ENCODE measurements at places on chromosomes 3 and 15.

- DNase-seq = no peak
Measured at GRCh38 chr15:98801234-98801561, 152.9 kb downstream of the IGF1R start.

GRCh38 chr3:196202516-196202970 is 8.7 kb downstream of the ZDHHC19 start:
- no peak for DNase-seq

DNA sequence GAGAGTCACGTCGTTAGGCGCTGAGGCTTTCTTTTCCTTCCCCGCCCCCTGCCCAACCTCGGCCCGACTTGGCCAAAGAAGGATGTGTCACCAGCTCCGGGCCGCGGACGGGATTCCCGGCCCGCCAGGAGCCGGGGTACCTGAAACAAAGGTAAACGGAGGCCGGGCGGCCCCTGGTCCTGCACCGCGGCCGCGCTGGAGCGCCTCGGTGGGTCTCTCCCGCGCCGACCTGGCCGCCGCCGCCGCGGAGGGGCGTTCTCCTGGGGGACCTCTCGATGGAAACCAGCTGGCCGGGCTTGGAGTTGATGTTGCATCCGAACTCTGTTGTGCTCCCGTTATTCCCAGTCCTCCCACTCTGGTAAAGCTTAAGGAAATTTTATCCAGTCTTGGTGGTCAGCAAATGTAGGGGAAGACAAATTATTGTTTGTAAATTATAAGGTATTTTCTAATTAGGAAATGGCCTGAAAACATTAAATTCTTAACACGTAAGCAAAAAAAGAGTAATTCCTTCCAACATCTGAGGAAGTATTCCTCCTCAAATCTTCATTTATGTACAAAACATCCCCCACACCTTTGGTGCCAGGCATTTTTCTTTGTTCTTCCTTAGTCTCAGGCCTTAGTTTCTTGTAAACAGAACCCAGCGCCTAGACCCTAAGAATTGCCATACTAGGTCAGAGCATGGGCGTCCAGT is 888 bp downstream of the PPP2R3A start:
- no peak for DNase-seq

DNA sequence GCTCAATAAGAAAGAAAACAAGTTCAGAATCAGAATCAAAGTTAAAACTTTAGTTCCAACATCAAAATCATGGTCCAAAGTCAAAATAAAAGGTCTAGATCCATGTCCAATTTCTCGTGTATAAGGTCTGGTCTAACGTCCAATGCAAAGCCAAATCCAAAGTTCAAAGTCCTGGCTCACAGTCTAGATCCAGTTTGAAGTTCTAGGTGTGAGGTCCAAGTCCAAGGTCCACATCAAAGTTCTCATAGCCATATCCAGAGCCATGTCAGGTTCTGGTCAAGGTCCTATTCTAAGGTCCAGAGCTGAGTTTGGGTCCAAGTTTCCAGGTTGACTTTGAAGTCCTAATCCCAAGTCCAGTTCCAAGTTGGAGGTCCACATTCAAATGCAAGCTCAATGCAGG is 40.7 kb upstream of the VIPR1 start:
- DNase-seq = no peak

- no peak for DNase-seq
Measured at GRCh38 chr3:194830401-194830800, 144.7 kb downstream of the FAM43A start.

DNA sequence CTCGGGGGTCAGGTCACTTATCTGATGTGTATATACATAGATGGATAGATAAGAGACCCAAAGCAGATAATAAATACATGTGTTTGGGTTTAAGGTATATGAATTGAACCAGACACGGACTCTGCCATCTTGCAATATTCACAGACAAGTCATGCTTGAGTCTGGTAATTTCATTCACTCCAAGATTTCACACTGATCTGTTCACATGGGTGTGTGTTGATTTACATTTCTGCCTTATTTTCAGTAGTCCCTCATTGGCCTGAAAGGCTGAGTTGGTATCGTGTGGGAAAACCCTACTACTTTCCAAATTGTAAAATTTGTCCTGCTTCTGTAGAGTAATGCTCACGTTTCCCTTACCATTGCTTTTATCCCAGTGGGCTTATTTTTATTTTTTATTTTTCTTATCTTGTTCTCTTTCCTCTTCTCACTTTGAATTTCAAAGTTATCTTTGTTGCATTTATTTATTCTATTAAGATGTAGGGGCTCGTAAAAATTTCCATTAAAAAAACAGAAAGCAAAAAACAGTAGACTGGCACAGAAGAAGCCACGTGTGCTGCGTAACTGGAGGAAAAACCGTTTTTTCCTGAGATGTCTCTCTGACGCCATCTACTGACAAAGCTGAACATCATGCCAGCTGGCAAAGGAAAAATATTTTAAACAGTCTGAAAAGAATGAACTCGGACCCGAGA is 10.8 kb upstream of the MFSD1 start:
- DNase-seq = peak; percentile 55

DNA sequence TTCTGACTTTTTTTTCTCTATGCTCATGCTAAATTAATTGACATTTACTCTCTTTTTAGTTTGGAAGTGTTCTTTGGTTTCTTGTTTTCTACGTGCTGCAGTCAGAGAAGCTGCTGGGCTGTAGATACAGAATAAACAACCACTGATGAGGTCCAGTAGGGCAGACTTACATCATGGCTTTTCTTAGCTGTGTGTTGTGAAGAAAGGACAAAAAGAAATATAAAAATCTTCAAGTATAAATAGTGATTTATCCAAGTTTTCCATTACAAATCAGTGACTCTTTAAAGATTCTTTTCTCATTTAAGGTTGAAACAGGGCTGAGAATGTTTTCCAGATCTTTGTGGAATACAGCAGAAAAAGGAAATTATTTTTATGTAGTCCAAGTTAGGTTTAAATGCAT is 122.2 kb downstream of the CMSS1 start:
- DNase-seq = no peak

GRCh38 chr3:56005196-56005805 is 463.0 kb downstream of the ERC2 start:
- no peak for DNase-seq

DNA sequence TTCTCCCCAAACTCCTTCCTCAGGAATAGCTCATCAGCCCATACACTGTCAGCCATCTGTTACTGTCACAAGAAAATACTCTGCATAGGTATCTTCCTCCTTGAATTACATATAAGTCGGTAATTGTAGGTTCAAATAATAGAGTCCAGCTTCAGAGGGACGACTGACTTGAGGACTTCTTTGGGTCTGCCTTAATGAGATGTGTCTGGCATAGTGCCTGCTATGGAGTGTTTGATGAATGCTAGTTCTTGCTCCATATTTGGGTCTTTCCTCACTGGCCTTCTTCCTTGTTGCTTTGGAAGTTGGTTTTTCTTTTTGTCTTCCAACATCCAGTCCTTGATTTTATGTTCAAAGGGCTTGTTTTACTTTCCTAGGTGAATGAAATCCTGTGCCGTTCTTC is 66.4 kb upstream of the ACKR4 start:
- no peak for DNase-seq

DNA sequence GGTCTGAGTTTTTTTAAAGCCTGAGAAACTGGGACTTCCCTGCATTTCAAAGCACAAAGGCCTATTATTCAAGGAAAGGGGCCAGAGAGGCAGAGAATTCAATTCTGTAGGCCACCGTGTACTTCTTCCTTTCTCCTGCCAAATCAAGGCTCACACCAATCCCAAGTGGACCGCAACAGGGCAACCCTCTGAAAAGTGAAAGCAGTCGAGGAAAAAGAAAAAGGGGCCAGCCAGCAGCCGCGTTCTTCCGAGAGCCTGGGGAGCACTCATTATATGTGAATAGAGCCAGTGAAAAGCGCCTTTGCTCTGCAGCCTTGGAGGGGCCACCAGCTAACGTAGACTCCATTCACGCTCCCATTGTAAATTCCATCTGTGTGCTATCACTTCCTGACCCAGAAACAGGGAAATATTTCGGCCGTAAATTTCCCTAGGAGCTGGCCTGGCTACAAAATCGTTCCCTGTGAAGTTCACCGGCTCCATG is 45.9 kb upstream of the THUMPD3 start:
- DNase-seq = no peak

DNA sequence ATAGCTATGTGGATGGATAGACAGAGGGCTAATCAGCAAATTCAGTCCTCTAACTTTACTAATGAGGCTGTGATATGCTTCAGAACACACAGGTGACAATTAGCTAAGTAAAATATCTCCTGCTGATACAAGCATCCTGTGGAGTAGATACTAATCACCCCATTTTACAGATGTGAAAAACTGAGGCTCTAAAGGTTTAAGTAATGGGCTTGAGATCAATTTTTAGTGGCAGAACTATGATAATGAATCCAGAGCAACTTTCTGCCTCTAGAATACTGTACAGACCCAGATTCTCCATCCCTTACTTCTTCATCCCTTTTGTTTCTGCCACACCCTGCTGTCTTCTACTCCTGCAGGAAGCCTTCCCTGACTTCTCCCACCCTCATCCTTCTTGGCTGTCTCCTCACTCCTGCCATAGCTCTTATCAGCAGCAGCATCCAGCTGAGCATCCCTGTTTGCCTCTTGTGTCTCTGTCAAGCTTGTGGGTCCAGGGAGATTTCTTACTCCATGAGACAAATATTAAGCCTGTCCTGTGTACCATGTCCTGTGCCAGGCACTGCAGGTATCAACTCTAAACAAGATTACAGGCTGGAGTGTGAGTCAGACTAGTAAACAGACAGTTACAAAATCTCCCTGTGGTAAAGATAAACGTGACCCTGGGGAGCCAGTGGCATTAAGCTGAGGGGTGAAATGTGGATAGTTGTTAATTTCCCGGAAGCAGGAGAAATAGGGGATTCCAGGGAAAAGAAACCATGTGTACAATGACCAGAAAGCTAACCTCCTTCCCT is 39.2 kb downstream of the SLC6A11 start:
- no peak for DNase-seq

GRCh38 chr3:167813169-167814123 is 77.9 kb downstream of the SERPINI1 start:
- no peak for DNase-seq

DNA sequence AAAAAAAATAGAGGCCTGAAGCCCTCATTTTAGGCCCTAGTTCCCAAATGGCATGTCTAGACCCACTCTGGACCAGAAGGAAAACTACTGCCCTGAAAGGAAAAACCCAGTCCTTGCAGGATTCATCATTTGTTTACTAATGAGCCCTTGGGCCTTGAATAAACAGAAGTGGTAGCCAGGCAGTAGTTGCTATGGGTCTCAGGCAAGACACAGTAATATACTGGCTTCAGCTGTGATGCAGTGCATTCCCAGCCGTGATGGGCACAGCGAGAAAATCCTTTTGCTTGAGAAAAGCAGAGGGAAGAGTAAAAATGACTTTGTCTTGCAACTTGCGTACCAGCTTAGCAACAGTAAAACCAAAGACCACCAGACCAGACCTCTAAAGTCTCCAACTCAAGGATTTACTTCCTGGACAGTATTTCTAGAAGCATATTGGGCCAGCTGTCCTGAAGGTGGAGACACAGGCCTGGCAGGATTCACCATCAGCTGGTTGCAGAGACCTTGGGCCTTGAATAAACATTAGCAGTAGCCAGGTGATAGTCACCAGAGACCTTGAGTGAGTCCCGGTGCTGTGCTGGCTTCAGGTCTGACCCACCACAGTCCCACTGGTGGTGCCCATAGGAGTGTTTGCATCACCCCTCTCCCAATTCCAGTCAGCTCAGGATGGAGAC is 208.3 kb upstream of the SLITRK3 start:
- no peak for DNase-seq

DNA sequence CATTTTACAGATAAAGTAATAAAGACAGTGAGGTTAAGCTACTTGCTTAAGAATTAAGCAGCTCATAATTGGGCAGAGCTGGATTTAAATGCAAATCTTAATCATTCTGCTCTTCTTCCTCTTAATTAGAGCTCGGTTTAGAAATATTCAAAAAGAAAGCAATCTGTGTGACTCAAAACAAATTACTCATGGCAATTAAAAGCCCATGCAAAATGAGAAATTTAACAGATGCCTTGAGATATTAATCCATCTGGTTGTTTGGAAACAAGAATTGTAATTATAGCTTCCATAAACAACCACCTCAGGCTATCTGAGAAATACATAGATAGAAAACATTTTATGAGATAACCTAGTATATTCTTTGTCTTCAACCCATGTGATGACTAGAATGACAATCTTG is 44.2 kb upstream of the DCBLD2 start:
- no peak for DNase-seq

- DNase-seq = no peak
Measured at GRCh38 chr15:51218299-51218938, 120.0 kb downstream of the CYP19A1 start.

DNA sequence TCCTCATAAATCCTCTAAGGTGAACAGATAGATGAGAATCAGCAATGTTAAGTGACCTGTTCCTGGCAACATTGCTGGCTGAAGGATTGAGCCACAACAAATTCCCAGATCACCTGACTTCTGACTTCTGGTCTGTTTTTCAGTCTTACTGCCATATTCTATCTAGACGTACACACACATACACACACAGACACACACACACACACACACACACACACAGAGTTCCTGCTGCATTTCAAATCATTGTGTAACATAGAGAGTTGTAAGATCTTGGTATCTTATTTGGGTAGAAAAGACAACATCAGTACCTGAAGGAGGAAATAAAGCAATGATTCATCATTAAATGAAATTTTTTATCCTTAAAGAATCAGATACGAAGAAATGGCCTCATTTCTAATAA is 342.6 kb downstream of the MFSD1 start:
- DNase-seq = no peak

DNA sequence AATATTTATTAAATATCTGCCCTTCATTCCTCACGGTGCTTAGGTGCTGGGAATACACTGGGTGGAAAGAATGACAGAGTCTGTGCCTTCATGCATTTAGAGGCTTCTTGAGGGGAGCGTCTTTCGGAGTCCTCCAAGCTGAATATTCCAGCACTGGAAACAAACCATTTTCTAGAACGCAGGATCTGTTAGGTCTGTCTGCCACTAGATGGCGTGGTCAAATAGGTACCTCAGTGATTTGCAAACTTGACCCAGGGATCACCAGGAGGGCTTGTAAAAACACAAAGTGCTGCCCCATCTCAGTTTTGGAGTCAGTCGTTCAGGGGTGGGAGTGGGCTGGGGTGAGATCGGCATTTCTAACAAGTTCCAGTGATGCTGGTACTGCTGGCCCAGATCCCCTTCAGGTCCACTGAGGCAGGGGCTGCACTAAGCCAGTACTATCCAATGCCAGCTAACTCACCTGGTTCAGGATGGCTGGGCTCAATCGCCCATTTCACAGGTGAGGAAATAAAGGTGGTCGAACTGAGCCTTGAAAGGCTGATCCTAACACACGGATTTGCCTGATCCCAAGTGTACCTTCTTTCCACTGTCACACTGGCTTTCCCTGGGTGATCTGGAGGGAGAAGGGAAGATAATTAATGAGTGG is 14.8 kb downstream of the ARNT2 start:
- no peak for DNase-seq

DNA sequence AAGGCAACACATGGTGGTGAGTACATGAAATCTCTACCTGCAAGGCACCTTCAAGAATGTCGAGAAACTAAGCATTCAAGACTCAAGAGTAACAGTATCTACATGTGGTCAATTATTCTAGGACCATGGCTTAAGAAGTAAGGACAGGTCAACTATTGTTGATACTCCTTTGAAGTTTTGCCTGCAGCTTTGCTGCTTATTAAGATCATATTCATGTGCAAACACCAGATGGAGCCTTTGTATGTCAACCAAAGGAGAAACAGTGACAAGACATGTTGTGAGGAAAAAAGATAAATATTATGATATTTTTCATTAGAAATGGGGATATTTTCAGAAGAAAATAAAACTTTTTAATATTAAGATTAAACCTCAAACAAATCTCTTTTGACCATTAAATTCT is 52.3 kb upstream of the FGF7 start:
- DNase-seq = no peak

Measured in CD4-positive, alpha-beta T cell treated with Interleukin-6 at 100 ng/mL for 8 hours (primary cell).